ENCODE measurements at places on chromosomes 5 and 9. TPM values are rescaled to one million over a fixed set of nuclear protein-coding genes. Genes with fewer than 3 reads are reported as not detected.

DNA sequence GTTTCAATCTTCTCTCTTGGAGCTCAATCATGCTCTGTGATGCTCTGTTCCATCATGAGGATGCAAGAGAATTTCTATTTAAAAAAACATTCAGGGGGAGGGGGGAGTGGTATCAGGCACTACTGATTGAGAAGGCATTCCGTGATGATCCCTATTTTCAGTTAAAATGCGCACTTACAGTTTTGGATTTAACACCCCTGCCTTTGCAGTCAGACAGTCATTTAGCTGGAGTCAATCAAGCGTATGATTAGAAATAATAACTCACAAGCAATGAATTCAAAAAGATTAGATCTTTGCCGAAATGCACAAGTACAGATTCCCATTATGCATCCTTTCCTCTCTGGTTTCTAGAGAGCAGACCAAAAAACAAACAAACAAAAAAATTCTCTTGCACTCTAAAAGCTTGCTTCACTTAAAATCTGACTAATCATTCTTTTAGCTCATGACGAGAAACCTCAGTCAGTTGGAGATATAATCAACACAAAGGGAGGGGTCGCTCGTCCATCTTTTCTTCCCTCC is 55.4 kb downstream of the EFNA5 start:
- no peak for DNase-seq

- DNase-seq, result no peak
These were observed 1.0 kb downstream of the ADAMTS13 start for GRCh38 chr9:133423216-133423615.

GRCh38 chr9:114511978-114512874 is 7.0 kb upstream of the WHRN start:
- DNase-seq, result peak; percentile 69

- no peak for DNase-seq
These were observed 44.2 kb upstream of the TENT2 start for GRCh38 chr5:79567926-79568549.

GRCh38 chr9:107969141-107969540 is 479.6 kb upstream of the KLF4 start:
- peak; percentile 26 for DNase-seq

DNA sequence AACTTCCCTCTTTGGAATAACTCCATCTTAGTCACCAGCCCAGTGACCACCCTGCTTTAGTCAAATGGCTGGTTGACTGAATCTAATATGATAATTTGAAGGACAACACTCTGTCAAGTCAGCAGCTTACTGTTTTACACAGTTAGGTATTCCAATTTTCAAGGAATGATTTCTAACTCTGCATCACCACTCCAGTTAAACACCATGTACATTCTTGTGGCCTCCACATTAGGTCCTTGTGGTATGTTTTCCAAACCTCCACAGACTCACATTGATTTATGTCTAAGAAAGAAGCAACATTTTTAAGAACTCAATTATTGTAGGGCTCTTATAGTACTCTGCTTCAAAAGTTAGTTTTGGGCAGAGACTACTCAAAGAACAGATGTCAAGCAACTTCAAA is 110.7 kb downstream of the TLE1 start:
- DNase-seq, result no peak

- no peak for DNase-seq
These were observed 518.1 kb upstream of the NUDT12 start for GRCh38 chr5:104080646-104081175.

DNA sequence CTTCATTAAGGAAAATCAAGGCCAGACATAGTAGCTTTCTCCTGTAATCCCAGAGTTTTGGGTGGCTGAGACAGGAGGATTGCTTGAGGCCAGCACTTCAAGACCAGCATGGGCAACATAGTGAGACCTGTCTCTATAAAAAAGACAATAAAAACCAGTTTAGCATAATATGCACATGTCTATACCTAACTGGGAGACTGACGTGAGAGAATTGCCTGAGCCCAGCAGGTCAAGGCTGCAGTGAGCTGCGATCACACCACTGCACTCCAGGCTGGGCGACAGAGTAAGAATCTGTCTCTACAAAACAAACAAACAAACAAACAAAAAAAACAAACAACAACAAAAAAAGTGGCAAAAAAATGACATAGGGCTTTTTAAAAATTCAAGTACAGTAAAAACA is 820.8 kb downstream of the MTRR start:
- DNase-seq, result no peak

DNA sequence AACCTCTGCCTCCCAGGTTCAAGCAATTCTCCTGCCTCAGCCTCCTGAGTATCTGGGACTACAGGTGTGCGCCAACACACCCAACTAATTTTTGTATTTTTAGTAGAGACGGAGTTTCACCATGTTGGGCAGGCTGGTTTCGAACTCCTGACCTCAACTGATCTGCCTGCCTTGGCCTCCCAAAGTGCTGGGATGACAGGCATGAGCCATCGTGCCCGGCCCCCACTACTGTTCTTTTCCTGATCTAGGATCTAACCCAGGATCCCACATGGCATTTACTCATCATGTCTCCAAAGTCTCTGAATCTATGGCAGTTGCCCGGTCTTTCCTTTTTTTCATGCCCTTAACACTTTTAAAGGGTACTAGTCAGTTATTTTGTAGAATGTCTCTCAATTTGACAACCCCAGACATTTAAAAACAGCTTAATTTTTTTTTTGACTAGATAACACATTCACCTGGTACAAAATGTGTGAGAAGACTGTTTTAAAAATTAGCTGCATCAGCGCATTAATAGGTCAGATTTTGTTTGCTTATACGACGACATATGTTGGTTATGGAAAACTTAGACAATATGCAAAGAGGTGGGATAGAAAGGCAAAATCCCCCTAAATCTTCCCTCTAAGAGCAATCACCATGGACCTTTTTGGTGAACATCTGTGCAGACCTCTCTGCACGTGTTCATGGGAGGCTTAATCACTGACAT is 46.5 kb downstream of the STOM start:
- DNase-seq, result no peak

Gene PCDHGB3
- polyA plus RNA-seq, result not detected

Gene TOMM5
- 130 TPM for polyA plus RNA-seq

Gene SLC36A3
- not detected for polyA plus RNA-seq

Gene SPINK7
- polyA plus RNA-seq, result not detected

Gene PCDHGA10
- not detected for polyA plus RNA-seq
